ENCODE measurements at places on chromosomes 6 and 20.

GRCh38 chr6:51213811-51214210, 395.1 kb downstream of the TFAP2B start:
- no peak for DNase-seq

DNA sequence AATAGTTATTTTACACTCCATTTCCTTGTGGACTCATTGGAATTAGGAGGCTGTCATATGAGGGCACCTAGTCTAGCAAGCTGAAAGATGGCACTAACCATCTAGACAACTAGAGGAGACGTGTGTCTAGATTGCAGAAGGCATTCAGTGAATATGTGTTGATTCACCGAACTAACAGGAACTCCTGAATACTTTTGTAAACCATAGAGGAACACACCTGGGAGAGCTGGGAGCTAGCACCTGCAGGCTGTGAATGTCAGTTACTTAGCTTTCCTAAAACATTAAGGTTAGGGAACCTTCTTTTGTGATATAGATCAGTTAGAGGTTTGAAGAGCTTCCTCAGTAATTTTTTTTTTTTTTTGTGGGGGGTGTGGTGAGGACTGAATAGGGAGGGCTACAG, 7.7 kb downstream of the OPN5 start:
- DNase-seq: no peak

DNA sequence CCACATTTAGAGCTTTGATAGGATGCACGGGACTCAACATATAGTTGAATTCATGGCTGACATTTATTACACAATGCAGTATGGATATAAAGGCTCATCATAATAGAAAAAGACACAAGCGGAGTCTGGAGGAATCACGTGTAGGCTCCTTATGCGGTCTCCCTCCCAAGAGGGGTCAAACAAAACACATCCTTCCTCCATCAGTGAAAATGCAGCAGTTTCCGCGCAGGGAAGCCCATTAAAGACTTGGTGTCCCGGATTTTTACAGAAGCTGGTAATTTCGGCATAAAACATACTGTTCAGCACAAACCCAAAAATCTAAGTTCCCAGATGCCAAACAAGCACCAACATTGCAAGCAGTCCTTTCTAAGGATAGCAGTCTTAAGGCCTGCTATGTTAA, 1.1 kb downstream of the USP45 start:
- no peak for DNase-seq

DNA sequence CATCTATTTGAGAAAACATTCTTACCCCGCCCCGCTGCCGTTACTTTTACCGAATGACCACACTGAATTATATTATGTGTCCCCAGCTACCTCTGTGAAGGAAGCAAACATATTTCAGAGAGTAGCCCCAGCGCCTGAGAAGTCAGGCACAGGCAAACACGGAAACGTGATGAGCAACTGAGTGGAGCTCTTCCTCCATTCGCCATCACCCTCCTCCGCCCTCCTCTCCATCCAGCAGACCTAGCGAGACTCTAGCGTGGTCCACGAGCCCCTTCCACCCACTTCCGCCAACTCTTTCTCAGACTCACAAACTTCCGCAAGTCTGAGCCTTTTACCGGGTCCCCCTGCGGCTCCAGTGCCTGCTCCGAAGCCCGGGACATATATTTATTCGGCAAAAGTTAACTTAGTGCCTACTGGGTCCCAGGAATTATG, 582 bp downstream of the SNRPB start:
- peak; percentile 49 for DNase-seq

GRCh38 chr6:42530296-42530695, 33.5 kb upstream of the UBR2 start:
- no peak for DNase-seq

- no peak for DNase-seq
Measured at GRCh38 chr6:36229223-36229622, 32.7 kb downstream of the BRPF3 start.

GRCh38 chr6:87700397-87701343, 1.4 kb downstream of the AKIRIN2 start:
- DNase-seq: peak; percentile 9

DNA sequence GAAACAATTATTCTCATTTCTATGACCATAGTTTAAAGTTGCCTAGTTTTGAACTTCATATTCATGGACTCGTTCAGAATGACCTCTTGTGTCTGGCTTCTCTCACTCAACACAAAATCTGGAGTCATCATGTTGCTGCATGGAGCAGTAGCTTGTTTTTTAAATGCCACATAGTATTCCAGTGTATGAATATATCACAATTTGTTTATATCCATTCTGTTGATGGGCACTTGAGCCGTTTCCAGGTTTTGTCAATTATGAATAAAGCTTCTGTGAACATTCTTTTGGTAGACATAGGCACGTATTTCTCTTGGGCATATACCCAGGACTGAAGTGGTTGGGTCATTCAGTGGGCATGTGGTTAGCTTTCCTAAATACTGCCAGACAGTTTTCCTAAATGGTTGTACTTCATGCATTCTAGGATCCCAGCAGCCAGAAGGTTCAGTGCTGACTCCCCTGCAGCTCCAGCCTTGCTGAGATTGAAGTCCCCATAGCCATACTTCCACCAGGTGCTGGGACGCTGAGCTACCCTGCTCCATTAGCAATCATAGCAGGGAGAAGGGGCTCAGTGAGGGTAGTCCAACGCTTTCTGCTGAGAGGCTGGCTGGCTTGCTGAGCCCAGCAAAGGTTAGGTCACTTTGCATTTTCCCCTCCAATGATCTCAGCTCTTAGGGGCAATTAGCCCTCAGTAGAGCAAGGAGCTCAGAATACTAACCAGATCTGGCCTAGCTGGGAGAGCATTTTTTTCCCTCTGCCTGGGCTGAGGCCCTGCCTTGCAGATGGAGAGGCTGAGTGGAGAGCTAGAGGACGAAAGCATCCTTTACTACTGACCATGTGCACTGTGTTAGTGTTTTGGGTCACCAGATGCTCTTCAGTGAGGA, 35.7 kb upstream of the CTNNBL1 start:
- no peak for DNase-seq

- DNase-seq: no peak
Measured at GRCh38 chr20:15005300-15005986, 668.0 kb upstream of the FLRT3 start.

- DNase-seq: no peak
Measured at GRCh38 chr6:13813621-13814175, 659 bp downstream of the MCUR1 start.

- DNase-seq: no peak
Measured at GRCh38 chr6:24429146-24429545, 26.4 kb downstream of the MRS2 start.

DNA sequence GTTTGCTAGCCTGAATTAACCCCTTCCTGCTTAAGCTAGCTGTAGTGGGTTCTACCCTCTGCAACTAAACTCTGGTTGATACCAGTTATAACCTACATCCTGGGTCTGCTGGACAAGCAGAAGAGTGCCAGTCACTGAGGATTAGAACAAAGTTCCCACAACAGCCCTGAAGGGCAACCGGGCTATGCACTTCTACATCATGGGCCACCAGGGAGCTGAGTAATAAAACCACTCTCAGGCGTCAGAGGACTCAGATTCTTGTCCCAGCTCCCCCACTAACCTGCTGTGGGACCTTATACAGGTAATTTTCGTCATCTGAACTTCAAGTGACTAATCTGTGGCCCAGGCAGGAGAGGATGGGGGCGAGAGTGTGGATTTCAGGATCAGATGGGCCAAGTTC, 56.8 kb downstream of the EYA2 start:
- DNase-seq: no peak

DNA sequence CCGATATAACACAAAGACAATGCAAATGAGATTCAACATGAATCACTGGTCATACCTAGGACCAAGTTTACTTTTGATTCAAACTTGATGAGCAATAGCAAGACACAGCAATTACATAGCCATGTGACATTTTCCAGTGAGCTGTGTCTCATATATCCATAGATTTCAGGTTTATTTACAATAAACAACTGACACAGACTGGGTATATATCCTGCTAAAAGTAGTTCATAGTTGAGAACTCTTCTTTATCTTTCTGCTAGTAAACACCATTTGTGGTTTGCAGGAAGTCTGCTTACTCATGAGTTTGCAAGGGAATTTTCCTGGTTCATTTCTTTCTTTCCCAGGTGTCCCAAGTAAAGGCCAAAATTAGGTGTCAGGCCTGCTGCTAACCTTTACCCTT, 343.4 kb downstream of the KIF16B start:
- no peak for DNase-seq

DNA sequence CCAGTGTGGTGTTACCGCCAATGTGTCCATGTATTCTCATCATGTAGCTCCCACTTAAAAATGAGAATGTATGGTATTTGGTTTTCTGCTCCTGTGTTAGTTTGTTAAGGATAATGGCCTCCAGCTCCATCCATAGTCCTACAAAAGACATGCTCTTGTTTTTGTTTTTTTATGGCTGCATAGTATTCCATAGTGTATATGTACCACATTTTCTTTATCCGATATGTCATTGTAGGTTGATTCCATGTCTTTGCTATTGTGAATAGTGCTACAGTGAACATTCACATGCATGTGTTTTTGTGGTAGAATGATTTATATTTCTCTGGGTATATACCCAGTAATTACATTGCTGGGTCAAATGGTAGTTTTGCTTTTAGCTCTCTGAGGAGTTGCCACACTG, 207.2 kb downstream of the CDKAL1 start:
- DNase-seq: no peak
